Fibroblast of lung (primary cell): ENCODE measurements at places on chromosomes 3 and 15. TPM values are rescaled to one million over a fixed set of nuclear protein-coding genes. Genes with fewer than 3 reads are reported as not detected.

GRCh38 chr3:52068730-52069129 lies 12.4 kb upstream of the DUSP7 start:
- no peak overlapping the region for H3K27ac ChIP-seq
- H3K27me3 ChIP-seq = no peaks in the 10 kb centered on the region
- H3K4me1 ChIP-seq = no peaks in the 10 kb centered on the region
- no peak overlapping the region for H3K4me3 ChIP-seq
- H3K36me3 ChIP-seq = no peaks in the 10 kb centered on the region

The VIPR1 gene
- total RNA-seq = not detected in 2 replicates

The DUOX1 gene
- not detected in 2 replicates for total RNA-seq

The KIAA1143 gene
- total RNA-seq = 18.3 and 20.0 TPM in 2 replicates

The TIGIT gene
- not detected in 2 replicates for total RNA-seq

GRCh38 chr3:147404000-147404799 lies 2.1 kb downstream of the ZIC4 start:
- no peaks in the 10 kb centered on the region for H3K36me3 ChIP-seq
- H3K27ac ChIP-seq = no peak overlapping the region
- peaks cover 61% of the 10 kb centered on the region for H3K27me3 ChIP-seq
- H3K4me3 ChIP-seq = no peak overlapping the region

The TTLL13 gene
- total RNA-seq = under 0.01 TPM in 1 of 2 replicates, not detected in the other

The CD86 gene
- not detected in 2 replicates for total RNA-seq
